ENCODE measurements at places on chromosomes 12 and 14. TPM values are rescaled to one million over a fixed set of nuclear protein-coding genes. Genes with fewer than 3 reads are reported as not detected.

GALC gene
- 21.1 TPM for total RNA-seq

GYS2 gene
- not detected for total RNA-seq

FOXM1 gene
- 0.07 TPM for total RNA-seq

WIF1 gene
- not detected for total RNA-seq

HHIPL1 gene
- total RNA-seq: 1.0 TPM

TTC6 gene
- total RNA-seq: 0.34 TPM

HVCN1 gene
- 2.4 TPM for total RNA-seq

NOP9 gene
- 36.0 TPM for total RNA-seq

DDN gene
- 0.28 TPM for total RNA-seq

CCDC197 gene
- total RNA-seq: not detected

PMCH gene
- not detected for total RNA-seq

HOXC6 gene
- total RNA-seq: not detected

RNASE1 gene
- not detected for total RNA-seq

FBRSL1 gene
- 5.8 TPM for total RNA-seq

KRT82 gene
- not detected for total RNA-seq

NID2 gene
- total RNA-seq: 0.07 TPM

TCP11L2 gene
- 39.3 TPM for total RNA-seq

KRT5 gene
- 16,450 TPM for total RNA-seq

PDE3A gene
- total RNA-seq: not detected

FAM181A gene
- total RNA-seq: not detected

SELPLG gene
- under 0.01 TPM for total RNA-seq

MYF5 gene
- total RNA-seq: not detected

DNM1L gene
- 80.7 TPM for total RNA-seq

SERPINA1 gene
- total RNA-seq: 9.6 TPM

PLXNC1 gene
- 0.50 TPM for total RNA-seq

PLEKHD1 gene
- 0.07 TPM for total RNA-seq

CFAP73 gene
- not detected for total RNA-seq

C14orf180 gene
- not detected for total RNA-seq

IFNG gene
- total RNA-seq: not detected

B4GALNT3 gene
- 4.7 TPM for total RNA-seq

GLT8D2 gene
- total RNA-seq: 2.1 TPM

APOLD1 gene
- 4.1 TPM for total RNA-seq

APOF gene
- not detected for total RNA-seq

C12orf60 gene
- total RNA-seq: 2.7 TPM

GPR65 gene
- total RNA-seq: not detected

BICDL1 gene
- 46.9 TPM for total RNA-seq

NFATC4 gene
- total RNA-seq: 9.5 TPM

LDHB gene
- 582 TPM for total RNA-seq

CCDC196 gene
- not detected for total RNA-seq

TRIM9 gene
- total RNA-seq: 0.64 TPM

SPTB gene
- total RNA-seq: not detected

SMIM41 gene
- not detected for total RNA-seq

RHOJ gene
- total RNA-seq: not detected

TMEM117 gene
- 16.3 TPM for total RNA-seq

SNRNP35 gene
- total RNA-seq: 9.3 TPM

SLC6A15 gene
- 40.5 TPM for total RNA-seq

BLOC1S1 gene
- 40.0 TPM for total RNA-seq

BCDIN3D gene
- 4.9 TPM for total RNA-seq

FAM161B gene
- total RNA-seq: 2.8 TPM
